ENCODE measurements at places on chromosomes 13 and 19. TPM values are rescaled to one million over a fixed set of nuclear protein-coding genes. Genes with fewer than 3 reads are reported as not detected.
A peak's percentile ranks its signal among the peaks of the same experiment; 100 is the strongest.

GRCh38 chr13:84574851-84575250, 692.6 kb upstream of the SLITRK1 start:
- H3K4me3 ChIP-seq = no peak overlapping the region
- H3K27me3 ChIP-seq = no peaks in the 10 kb centered on the region
- H3K36me3 ChIP-seq = no peaks in the 10 kb centered on the region
- no peak overlapping the region for H3K27ac ChIP-seq
- H3K4me1 ChIP-seq = no peaks in the 10 kb centered on the region
- DNase-seq = no peak

GRCh38 chr19:34393031-34393430, 11.2 kb upstream of the PDCD2L start:
- H3K4me1 ChIP-seq = no peaks in the 10 kb centered on the region
- no peak overlapping the region for H3K27ac ChIP-seq
- peaks cover 100% of the 10 kb centered on the region for H3K36me3 ChIP-seq
- no peak overlapping the region for H3K4me3 ChIP-seq

GRCh38 chr19:30783936-30784335, 411.8 kb downstream of the ZNF536 start:
- no peak overlapping the region for H3K27ac ChIP-seq
- no peak overlapping the region for H3K4me3 ChIP-seq
- H3K36me3 ChIP-seq = no peaks in the 10 kb centered on the region
- peaks cover 12% of the 10 kb centered on the region for H3K27me3 ChIP-seq
- no peaks in the 10 kb centered on the region for H3K4me1 ChIP-seq

GRCh38 chr19:51781999-51782398, 13.0 kb upstream of the FPR3 start:
- no peaks in the 10 kb centered on the region for H3K27me3 ChIP-seq
- H3K4me3 ChIP-seq = no peak overlapping the region
- peak; percentile 10 for DNase-seq

DNA sequence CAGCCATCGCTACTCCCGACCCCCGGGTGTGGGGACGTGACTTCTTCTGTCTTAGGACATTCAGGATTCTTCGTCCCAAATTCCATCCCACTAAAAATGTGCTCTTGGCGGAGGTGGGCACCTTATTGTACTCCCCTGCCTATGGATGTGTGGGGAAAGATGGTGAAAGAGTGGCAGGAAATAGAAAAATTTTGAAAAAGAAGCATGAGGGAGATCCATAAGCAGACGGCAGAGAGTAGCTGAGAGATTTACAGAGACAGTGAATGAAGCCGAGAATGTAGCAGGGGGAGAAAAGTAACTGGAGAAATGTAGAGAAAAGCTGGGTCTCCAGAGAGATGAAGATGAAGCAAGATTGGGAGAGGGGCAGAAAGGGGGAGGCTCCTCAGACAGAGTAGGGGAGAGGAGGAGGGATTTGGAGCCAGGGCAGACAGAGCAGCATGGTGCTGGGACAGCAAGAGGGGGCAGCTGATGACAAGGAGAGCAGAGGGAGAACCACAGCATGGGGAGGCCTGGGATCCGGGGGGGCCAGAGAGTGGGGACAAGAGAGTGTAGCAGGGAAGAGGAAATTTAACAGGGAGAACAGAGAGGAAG, 843 bp downstream of the ZNF610 start:
- H3K27ac ChIP-seq = peak overlapping the region; percentile 75
- H3K27me3 ChIP-seq = no peaks in the 10 kb centered on the region
- no peak for DNase-seq
- H3K36me3 ChIP-seq = no peaks in the 10 kb centered on the region
- H3K4me3 ChIP-seq = peak overlapping the region; percentile 76

- no peak overlapping the region for H3K27ac ChIP-seq
- no peaks in the 10 kb centered on the region for H3K4me1 ChIP-seq
- H3K36me3 ChIP-seq = no peaks in the 10 kb centered on the region
- H3K4me3 ChIP-seq = no peak overlapping the region
These were observed 137.9 kb upstream of the DACH1 start for GRCh38 chr13:72004784-72005374.

DNA sequence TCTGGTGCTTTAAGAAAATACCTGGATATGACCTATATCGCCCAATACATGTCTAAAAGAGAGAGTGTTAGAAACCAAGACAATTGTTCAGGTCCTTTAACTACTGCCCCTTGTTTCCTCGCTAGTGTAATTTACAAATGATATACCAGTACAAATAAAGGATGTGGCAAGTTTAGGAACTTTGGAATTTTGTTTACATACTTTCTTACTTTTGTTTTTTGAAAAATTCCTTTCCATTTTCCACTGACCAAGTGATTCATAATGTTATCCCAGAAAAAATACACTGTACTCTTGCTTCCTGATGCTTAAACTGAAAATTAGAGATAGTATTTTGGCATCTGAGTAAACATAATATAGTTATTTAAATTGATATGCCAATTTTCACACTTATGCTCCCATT, 96.8 kb upstream of the CSNK1A1L start:
- no peak for DNase-seq
- no peak overlapping the region for H3K27ac ChIP-seq
- H3K27me3 ChIP-seq = no peaks in the 10 kb centered on the region
- H3K36me3 ChIP-seq = no peaks in the 10 kb centered on the region
- H3K4me3 ChIP-seq = no peak overlapping the region

DNA sequence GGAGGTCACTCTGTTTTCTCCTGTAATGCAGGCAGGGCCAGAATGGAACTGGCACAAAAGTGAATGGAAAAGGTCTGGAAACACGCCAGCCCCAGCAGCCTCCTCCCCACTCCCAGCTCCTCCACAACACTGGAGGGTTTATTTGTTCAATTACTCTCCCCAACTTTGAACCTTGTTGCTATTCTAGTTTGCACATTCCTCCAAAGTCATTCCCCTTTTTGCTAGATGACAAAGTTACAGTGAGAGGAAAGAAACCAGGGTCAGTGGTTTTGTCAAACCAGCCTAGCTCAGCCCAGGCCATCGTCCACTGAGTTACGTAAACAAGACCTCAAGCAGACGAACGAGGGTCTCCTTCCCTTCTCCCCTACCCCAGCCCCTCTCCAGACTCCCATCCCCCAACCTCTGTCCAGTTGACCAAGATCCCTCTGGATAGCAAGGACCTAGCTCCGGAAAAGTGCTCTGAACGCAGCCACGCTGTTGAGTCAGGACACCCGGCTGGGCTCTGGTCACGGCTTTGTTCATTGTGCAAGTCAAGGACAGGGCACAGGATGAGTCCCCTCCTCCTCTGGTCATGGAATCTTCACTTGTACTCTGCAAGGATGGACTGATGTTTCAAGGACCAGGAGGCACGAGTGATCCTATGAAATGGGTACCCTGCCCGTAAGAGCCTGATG, 180.0 kb downstream of the USP12 start:
- no peak overlapping the region for H3K4me3 ChIP-seq
- no peaks in the 10 kb centered on the region for H3K36me3 ChIP-seq
- DNase-seq = no peak
- peak overlapping the region; percentile 79 for H3K27ac ChIP-seq

- H3K36me3 ChIP-seq = peaks cover 77% of the 10 kb centered on the region
- H3K4me3 ChIP-seq = no peak overlapping the region
- peaks cover 10% of the 10 kb centered on the region for H3K4me1 ChIP-seq
- H3K27ac ChIP-seq = no peak overlapping the region
- no peaks in the 10 kb centered on the region for H3K27me3 ChIP-seq
- no peak for DNase-seq
These were observed 14.5 kb upstream of the ICAM3 start for GRCh38 chr19:10353793-10354391.

DNA sequence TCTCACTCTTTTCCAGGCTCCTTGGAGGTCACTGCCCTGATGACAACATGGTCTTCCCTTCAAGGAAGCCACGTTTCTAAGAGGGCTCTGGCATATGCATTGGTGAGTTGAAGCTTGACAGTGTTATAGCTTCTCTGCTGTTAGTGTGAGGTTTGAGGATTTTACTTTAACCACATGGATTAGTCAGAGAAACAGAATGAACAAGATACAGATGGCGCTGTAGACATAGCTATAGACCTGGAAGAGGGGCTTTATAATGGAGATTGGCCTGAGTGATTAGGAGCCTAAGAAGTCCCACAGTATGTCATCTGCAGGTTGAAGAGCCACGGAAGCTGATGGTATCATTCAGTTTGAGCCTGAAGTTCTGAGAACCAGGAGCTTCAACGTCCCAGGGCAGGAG, 18.4 kb upstream of the URI1 start:
- H3K36me3 ChIP-seq = no peaks in the 10 kb centered on the region
- H3K27me3 ChIP-seq = no peaks in the 10 kb centered on the region
- H3K4me1 ChIP-seq = no peaks in the 10 kb centered on the region
- DNase-seq = no peak
- H3K27ac ChIP-seq = no peak overlapping the region

DNA sequence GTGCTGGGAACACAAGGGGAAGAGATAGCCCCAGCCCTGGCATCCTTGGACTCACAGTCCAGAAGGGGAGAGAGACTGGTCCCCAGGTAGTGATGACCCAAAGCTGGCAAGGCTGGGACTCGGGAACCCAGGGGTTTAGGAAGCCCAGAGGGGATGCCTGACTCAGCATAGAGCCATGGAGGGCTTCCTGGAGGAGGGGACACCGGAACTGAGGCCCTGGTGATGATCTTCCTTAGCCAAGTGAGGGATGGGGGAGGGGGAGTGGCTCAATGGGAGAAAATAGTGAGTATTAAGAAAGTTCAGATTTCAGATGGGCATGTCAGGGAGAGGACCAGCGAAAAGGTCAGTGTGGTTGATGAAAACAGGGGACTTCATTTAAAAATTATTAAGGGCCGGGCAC, 26.8 kb downstream of the EXOC3L2 start:
- H3K4me1 ChIP-seq = peaks cover 8% of the 10 kb centered on the region
- no peak for DNase-seq
- H3K36me3 ChIP-seq = no peaks in the 10 kb centered on the region
- H3K27me3 ChIP-seq = peaks cover 33% of the 10 kb centered on the region
- no peak overlapping the region for H3K27ac ChIP-seq

DNA sequence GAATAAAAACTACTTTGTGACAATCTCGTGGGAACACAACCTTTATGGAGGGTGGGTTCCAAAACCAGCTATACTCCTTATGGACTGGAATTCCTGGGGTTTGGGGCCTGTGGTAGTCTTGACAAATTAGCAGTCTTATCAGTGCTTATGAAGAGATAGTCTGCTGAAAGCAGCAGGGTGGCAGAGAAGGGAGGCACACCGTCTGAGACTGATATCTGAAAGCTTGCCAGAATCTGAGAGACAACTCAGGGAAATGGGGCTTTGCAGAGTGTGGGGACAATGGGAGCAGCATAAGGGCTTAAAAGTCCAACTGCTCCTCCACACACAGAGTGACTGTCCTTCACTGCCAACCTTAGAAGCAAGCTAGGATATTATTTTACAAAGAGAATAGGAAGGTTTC, 95.9 kb downstream of the UGGT2 start:
- H3K4me3 ChIP-seq = no peak overlapping the region
- no peak overlapping the region for H3K27ac ChIP-seq
- DNase-seq = no peak
- H3K4me1 ChIP-seq = peaks cover 5% of the 10 kb centered on the region
- no peaks in the 10 kb centered on the region for H3K27me3 ChIP-seq

DNA sequence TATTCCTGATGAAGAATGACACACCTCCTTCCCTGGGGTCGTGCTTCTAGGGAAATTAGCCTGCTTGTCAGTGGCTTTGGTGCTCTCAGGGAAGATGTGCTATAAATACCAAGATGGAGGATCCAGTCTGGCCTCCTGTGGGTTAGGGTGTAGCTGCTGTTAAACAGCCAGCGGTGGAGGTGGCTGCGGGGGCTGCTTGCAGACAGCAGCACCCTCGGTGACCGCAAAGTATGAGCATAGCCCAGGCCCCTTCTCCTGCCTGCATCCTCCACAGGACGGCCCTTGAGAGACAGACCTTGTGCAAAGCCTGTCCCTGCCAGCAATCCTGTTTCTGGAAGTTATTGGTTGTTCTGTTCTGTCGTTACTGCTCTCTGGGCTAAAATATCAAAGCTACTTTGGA, 11.4 kb downstream of the VSTM2B start:
- no peak overlapping the region for H3K27ac ChIP-seq
- no peaks in the 10 kb centered on the region for H3K27me3 ChIP-seq

GRCh38 chr13:109834973-109835720, 48.8 kb upstream of the IRS2 start:
- no peaks in the 10 kb centered on the region for H3K4me1 ChIP-seq
- DNase-seq = peak; percentile 26
- H3K36me3 ChIP-seq = no peaks in the 10 kb centered on the region

SYNE4 gene
- total RNA-seq = not detected

LILRA6 gene
- 2.7 TPM for total RNA-seq

PRTN3 gene
- 1.2 TPM for total RNA-seq

LRRC63 gene
- total RNA-seq = 0.19 TPM

TBCB gene
- 182 TPM for total RNA-seq

FCGBP gene
- 8.1 TPM for total RNA-seq
